ENCODE measurements at places on chromosomes 6 and 20.

- no peak for DNase-seq
Observed at GRCh38 chr20:17731233-17731632, 31.5 kb downstream of the BANF2 start.

DNA sequence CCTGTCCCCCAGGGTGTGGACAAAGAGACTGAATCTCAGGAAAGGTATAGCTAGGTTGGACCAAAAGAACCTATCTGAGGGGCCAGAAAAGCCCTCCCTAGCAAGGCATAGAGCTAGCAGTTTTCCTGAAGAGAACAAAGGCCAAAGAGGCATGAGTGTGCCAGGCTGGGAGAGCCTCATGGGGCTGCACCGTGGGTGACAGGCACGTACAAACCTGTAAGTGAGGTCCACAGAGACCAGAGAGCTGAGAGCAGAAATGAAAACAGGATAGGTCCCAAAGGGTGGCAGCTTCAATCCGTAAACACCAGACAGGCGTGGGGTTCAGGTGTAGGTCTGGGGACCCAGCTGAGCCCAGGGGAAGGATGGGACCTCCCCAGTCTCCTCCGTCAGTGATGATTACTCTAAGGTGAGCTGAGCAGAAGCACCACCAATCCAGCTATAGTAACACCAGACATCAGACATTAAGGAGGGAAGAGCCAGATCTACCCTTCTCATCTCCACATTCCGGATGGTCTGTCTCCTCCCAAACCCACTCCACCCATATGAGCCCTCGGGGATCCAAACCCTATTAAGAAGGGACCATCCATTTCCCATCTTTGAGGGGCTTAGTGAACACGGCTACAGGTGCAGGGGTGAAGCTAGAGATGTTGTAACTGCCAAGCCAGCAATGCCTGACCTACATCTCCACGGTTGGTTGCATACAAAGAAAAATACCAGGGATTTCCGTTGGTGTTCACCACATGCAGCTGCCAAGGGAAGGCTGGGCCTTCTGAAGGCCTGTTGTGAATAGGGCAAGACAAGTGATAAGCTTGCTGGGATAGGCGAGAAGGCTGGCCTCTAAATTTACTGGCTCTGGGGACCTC, 38.3 kb downstream of the BCL2L1 start:
- DNase-seq = no peak

- DNase-seq = no peak
Observed at GRCh38 chr20:61845233-61845671, 220.4 kb downstream of the TAF4 start.

GRCh38 chr6:137086031-137086430, 41.3 kb upstream of the IL20RA start:
- DNase-seq = no peak

DNA sequence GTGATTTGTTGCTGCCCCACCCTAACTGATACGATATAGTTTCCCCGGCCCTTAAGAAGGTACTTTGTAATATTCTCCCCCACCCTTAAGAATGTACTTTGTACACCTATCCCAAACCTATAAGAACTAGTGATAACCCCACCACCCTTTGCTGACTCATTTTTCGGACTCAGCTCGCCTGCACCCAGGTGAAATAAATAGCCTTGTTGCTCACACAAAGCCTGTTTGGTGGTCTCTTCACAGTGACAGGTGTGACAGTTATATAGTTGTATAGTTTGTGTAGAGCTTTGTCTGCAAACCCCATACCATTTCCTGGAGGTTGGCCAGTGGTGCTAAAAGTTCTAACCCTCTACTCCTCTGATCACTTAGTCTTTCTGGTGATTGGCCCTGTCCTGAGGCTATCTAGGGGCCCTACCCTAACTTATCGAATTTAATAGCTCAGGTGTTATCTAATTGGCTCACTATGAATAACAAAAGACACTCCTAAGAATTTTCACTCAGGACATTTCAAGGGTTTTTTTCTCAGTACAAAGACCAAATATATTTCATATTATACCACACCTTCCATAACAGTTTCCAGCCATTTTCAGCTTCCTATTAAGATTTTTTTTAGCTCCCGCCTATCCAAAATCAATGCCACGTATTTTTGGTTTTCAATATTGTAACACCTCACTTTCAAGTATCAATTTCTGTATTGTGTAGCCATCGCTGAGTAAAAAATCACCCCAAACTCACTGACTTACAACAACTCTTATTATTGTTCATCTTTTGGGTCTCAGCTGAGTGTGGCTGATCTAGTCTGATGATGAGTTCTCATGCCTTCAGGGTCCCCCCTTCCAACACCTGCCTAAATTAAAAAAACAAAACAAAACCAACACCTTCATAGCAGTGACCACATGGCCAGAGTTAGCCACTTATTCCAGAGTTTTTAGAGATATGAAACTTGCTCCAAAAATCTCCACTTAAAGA, 9.8 kb upstream of the BTN1A1 start:
- no peak for DNase-seq
